Activated CD4-positive, alpha-beta T cell treated with anti-CD3 and anti-CD28 coated beads, Interleukin-2, amount 50 U/mL, for 1 hour (primary cell): ENCODE measurements at places on chromosomes 16 and 17.

DNA sequence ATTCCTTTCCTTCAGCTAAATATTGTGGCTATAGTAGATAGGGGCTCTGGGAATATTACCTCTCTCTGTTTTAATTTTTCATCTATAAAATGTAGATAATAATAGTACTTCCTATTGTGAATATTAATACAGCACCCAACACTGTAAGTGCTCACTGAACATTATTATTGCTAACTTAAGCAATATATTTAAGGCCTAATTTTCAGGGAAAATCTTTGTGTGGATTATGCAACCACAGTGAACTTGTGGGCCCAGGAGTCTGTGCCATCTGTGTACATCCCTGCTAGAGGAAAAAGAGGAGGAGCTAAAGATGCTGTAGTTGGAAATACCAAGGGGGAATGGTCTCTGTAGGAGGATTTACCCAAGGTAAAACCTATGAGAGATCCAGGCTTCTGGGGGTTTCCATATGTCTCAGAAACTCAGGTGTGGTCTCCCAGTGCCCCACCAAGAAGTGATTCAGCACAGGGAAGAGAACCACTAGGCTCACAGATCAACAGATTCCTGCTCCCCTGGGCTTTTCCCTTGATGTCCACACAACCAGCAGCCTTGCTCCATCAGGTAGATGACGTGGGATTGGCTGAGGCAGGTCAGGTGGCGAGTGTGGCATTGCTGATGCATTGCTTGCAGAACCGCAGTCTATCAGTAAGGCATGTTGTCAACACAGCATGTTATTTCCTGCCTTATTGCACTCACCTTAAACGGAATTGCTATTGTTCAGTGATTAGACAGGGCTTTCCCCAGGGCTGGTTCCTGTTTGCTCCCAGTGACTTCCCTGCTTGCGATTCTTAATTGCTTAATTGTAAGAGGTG, 1.6 kb upstream of the N4BP1 start:
- DNase-seq, result peak; percentile 76

DNA sequence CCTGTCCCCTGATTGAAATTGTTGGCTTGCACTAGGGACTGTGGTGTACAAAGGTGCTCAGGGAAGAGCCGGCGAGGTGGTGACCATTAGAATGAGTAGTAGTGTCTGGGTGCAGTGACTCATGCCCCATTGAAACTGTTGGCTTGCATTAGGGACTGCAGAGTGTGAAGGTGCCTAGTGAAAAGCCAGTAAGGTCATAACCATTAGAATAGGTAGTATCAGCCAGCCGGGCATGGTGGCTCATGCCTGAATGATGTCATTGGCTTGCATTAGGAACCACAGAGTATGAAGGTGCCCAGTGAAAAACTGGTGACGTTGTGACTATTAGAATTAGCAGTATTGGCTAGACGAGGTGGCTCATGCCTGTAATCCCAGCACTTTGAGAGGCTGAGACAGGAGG, 78.9 kb downstream of the ABCC6 start:
- DNase-seq, result no peak

GRCh38 chr17:74453665-74454196, 12.7 kb upstream of the CD300A start:
- DNase-seq, result peak; percentile 60

GRCh38 chr17:79203016-79203415, 128.4 kb downstream of the ENGASE start:
- DNase-seq, result no peak

DNA sequence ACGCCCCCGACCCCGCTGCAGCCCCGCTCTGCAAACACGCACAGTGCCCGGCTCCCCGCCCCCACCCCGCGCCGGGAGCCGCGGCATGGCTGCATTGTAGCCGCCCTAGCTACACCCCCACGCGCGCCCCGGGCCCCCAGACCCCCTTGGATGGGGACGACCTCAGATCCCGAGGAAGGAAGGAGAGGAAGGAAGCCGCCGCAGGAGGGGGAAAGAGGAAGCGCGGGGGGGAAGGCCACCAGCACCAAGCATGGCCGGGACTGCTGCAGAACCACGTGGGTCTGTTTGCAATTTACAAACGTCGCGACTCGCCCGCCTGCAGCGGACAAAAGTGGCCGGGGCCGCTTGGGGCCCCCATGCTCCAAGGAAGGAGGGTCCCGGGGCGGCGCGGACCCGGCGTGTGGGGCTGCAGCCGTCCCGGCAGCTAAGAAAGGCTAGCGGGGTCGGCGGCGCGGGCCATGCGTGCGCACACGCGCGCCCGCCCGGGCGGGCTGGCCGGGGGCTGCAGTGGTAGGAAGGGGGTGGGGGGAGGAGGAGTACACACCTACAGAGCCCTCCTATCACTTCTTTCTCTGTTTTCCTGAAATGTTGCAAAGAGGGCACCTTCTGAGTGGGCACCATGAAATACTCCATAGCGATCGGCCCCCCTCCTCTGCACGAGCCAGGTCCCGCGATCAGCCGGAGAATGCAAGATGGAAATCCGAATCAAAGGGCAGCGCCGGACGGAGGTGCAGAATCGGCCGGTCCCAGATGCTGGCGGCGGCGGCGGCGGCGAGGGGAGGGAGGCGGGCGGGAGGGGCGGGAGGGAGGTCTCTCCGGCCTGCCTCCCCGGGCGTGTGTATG, 488 bp downstream of the TFAP4 start:
- DNase-seq, result peak; percentile 31

- no peak for DNase-seq
Observed at GRCh38 chr17:72386619-72387237, 265.9 kb downstream of the SOX9 start.

GRCh38 chr17:33674685-33675084, 381.6 kb upstream of the ASIC2 start:
- DNase-seq, result peak; percentile 23

- no peak for DNase-seq
Observed at GRCh38 chr16:55016515-55016914, 85.8 kb downstream of the IRX5 start.

GRCh38 chr17:4949321-4950074, 1.2 kb upstream of the PFN1 start:
- DNase-seq, result peak; percentile 69

DNA sequence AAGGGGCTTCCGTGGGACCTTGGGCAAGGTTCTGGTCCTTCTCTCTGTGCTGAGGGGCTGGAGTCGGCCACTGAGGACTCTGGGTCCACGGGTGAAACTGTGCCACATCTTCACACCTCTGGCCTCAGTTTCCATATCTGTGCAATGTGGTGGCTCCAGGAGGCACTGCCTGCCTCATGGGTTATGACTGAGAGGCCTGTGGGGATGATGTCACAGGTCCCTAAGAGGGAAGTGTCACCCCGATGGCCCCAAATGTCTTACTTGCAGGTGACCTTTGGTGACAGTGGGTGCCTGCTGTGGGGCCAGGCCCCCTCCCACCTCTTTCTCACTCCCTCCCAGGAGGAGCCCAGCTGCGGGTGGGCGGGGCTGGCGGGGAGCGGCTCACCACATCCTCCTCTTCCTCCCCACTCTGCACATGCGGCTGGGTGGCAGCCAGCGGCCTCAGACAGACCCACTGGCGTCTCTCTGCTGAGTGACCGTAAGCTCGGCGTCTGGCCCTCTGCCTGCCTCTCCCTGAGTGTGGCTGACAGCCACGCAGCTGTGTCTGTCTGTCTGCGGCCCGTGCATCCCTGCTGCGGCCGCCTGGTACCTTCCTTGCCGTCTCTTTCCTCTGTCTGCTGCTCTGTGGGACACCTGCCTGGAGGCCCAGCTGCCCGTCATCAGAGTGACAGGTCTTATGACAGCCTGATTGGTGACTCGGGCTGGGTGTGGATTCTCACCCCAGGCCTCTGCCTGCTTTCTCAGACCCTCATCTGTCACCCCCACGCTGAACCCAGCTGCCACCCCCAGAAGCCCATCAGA, at the start of gene IL21R:
TSS of gene IL21R (plus strand) at position 407 of the 801 bp plus-strand sequence. CDS start 27,898 bp downstream, outside the sequence.
- DNase-seq, result peak; percentile 87

DNA sequence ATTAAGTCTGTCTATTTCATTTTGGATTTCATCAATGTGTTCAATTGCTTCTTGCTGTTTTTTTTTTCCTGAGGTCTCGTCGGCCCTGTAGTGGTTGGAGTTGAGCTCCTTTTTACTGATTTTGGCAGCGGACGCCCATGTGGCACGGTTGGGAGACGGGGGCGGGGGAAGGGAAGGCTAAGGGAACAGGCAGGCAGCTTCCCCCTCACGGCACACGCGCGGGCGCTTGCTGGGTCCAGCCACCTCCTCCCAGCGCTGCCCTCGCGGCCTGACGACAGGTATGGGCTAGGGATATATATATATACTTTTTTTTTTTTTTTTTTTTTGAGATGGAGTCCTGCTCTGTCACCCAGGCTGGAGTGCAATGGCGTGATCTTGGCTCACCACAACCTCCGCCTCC, 11.4 kb downstream of the HSF5 start:
- DNase-seq, result no peak

GRCh38 chr16:24253192-24253591, 2.9 kb upstream of the CACNG3 start:
- DNase-seq, result peak; percentile 14

DNA sequence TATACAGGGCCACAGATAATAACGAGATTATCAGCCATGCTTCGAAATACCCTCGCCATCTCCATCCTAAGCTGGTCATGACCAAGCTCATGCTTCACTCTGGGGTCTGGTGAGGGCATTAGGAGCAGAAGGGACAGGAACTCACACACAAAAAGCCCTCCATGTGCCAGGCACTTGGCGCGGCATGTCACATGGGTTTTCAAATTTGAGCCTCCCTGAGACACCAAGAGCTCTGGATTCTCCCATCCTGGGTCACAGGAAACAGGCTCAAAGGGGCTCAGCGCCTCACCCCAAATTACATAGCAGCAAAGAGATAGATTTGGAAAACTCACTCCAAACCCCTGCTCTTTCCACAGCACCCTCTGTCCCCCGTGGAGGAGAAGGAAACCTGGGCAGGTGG, 239.5 kb downstream of the GSG1L start:
- DNase-seq, result no peak

DNA sequence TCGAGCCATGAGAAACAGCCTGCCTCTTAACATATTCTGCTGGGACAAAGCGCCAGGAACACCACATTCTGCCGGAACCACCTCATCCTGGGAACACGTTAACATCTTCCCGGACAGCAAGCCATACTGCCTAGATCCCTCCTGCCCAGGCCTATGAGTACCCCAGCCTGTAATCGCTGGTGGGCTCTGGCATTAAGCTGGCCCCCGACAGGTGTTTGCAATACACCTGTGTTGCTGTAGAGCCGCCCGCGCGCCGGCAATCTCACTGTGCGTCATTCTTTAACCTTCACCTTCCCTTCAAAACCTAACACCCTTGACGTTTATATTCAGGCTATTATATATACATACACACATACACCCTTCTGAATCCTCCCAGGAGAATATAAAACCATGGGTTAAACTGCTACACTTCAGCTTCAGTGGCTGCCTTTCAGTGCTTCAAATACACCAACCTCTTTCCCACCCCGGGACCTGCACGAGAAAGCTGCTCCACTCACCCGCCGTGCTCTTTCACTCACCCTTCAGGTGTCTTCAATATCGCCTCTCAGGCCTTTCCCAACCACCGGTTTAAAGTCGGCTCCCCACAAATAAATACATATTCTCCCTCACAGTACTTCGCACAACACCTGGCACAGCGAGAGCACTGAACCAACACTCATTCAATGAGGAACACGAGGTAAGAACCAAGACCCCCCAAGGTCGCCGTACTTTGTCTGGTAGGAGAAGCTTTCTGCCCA, 1.0 kb upstream of the ENDOV start:
- DNase-seq, result no peak

- no peak for DNase-seq
Observed at GRCh38 chr16:50224286-50224685, 42.1 kb upstream of the ADCY7 start.

DNA sequence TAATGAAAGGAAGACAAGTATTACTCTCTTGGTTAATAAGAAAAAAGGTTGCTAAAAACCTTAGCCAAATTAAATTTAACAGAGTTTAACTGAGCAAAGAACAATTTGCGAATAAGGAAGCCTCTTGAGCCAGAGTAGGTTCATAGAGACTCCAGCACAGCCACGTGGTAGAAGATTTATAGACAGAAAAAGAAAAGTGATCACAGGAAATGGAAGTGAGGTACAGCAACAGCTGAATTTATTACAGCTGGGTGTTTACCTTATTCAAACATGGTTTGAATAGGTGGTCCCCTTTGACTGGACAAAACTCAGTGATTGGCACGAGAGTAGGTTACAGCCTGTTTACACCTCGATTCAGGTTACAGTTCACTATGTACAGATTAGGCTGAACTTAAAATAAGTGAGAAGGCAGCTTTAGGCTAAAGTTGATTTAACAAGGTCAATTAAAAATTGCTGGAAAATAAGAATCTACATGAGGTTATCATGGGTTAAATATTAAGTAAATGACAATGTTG, 3.3 kb upstream of the CCL15 start:
- no peak for DNase-seq

DNA sequence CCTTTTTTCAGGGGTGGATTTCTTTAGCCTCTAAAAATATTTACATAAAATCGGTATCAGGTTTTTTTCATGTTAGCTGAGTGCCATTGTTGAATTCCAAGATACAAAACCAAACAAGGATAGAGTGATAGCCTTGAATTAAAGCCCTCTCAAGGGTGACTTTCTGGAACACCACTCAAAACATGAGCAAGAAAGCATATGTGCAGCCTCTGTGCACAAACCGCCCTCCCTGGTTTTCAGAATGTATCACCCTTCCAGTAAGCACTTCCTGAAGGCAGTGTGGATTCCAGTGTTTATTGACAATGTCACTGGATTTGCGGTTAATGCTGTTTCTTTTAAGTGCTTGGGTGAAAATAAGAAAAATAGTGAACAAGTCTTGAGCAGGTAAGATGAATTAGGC, 597.7 kb downstream of the TMEM114 start:
- DNase-seq, result no peak

- DNase-seq, result no peak
Observed at GRCh38 chr17:69508814-69509213, 94.3 kb downstream of the MAP2K6 start.

DNA sequence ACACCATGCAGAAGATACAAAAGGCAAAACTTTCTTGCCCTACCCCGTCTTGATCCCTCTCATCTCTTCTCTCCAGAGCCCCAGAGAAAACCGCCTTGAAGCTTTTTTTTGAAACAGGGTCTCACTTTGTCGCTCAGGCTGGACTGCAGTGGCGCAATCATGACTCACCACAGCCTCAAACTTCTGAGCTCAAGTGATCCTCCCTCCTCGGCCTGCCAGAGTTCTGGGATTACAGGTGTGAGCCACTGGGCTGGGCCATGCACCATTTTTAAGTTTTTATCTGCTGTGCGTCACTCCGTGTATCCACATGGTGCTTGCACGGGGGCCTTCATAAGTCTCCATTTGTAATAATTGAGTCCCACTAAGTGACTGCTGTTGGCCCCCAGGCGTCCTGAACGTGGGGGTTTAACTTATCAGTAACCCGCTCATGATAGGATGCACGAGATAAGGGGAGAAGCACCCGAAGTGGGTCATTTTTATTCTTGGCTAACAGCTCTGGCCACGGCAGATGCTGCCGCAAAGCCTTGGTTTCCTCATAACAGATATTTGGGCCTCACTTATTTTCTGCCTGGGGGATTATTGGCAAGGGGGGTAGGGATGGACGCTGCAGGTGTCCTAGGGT, 8.6 kb downstream of the DNAH17 start:
- no peak for DNase-seq

DNA sequence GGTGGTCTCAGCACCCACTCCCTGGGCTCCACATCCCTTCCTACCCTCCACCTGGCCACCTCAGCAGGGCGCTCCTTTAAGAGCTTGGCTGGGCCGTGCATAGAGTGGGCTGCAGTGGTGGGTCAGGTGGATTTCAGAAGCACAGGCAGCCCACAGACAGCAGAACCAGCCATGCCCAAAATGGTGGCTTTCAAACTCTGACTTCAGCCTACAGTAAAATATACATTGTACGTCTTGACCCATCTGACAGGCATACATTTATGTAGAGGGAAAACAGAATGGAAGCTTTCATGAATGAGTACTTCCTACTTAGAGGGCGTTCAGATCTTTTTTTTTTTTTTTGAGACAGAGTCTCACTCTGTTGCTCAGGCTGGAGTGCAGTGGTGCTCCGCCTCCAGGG, 26.0 kb upstream of the LASP1NB start:
- DNase-seq, result no peak
